ENCODE measurements at places on chromosomes 6 and 20. TPM values are rescaled to one million over a fixed set of nuclear protein-coding genes. Genes with fewer than 3 reads are reported as not detected.

Gene RANBP9
- polyA plus RNA-seq, result 36.7 TPM

Gene PPP1R16B
- not detected for polyA plus RNA-seq

Gene TULP1
- polyA plus RNA-seq, result not detected

Gene KIF25
- not detected for polyA plus RNA-seq

Gene TSPO2
- not detected for polyA plus RNA-seq

Gene HSPA1L
- 0.54 TPM for polyA plus RNA-seq

Gene CUTA
- polyA plus RNA-seq, result 178 TPM

Gene RFX6
- polyA plus RNA-seq, result not detected

Gene PYGB
- polyA plus RNA-seq, result 100 TPM

Gene EYA4
- 0.05 TPM for polyA plus RNA-seq

Gene LEMD2
- 47.5 TPM for polyA plus RNA-seq

Gene CCN5
- polyA plus RNA-seq, result not detected

Gene NR2E1
- polyA plus RNA-seq, result 0.04 TPM

Gene DOK5
- polyA plus RNA-seq, result not detected

Gene PBX2
- polyA plus RNA-seq, result 43.5 TPM

Gene ENPP5
- 0.07 TPM for polyA plus RNA-seq

Gene PAX1
- polyA plus RNA-seq, result not detected

Gene GGTLC1
- polyA plus RNA-seq, result not detected

Gene FOXC1
- 4.3 TPM for polyA plus RNA-seq

All from keratinocyte (primary cell).